Breast epithelium (tissue), 4 donors: ENCODE measurements at places on chromosomes 2 and 18.
A peak's percentile ranks its signal among the peaks of the same experiment; 100 is the strongest.

DNA sequence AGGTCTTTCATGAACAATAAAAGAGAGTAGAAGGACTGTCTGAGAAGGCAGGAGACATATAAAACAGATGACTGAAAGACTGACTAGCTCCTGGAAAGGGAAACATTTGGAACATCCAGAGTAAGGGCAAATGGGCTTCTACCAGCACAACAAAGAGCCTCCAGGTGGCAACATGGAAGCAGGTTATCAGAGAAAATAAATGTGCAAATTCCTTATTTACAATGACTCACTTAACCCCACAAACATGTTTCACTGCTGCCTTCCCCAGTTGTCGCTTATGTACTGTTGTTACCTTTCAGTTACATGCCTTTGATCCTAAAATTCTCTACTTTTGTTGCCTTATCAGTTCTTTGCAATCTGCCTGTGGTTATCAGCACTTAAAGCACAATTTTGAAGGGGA, 117.0 kb downstream of the HIBCH start:
- H3K27ac ChIP-seq: no peak overlapping the region
- no peak overlapping the region for H3K4me3 ChIP-seq
- DNase-seq: no peak
- no peaks in the 10 kb centered on the region for H3K4me1 ChIP-seq

DNA sequence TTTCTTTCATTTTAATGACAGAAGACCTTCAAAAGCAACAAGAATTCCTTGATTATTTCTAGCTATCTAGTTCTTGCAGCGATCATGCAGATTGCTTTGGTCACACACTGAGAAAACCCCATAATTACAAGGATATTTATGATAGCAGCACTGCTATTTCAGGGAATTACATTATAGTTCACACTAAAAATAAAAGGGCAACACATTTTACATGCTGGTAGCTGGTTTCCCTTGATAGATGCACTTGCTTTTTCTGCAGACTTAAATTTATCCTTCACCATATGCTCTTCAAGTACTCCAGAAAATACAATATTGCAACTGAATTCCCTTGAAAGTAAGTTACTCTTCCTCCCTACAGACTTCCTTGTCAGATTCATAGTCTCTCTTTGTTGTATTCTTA, 751.1 kb downstream of the CCDC85A start:
- H3K4me1 ChIP-seq: no peaks in the 10 kb centered on the region
- no peaks in the 10 kb centered on the region for H3K27me3 ChIP-seq
- H3K27ac ChIP-seq: no peak overlapping the region
- H3K36me3 ChIP-seq: no peaks in the 10 kb centered on the region
- no peak for DNase-seq
- no peak overlapping the region for H3K4me3 ChIP-seq

DNA sequence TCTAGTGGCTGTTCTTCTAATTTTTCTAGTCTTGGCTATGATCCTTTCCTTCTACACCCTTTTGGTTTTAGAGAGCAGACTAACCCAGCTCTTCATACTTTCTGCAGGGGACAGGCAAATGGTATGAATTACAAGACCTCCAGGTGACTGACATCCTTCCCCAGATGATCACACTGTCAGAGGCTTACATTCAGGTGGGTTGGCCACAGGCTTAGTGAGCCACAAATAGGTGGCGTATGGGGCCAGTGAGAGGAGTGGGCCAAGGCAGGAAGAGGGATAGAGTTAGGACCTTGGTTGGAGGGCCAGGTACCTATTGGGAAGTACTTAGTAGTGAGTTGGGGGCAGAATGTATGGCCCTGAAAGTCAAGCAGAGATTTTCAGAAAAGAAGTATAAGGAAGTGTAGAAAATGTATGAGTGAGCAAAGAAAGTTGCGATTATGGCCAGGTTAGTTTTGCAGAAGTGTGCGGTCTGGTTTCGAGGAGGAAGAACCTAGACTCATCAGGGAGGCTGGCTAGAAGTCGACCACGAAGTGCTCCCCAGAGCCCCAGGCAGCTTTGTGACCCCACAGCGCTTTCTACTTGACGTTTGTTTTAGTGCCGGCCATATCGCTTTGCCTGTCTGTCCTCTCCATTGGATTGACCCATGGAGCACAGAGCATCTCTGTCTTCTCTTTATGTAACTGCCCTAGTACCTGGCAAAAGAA, 20.0 kb downstream of the SFTPB start:
- H3K4me3 ChIP-seq: no peak overlapping the region
- peaks cover 14% of the 10 kb centered on the region for H3K36me3 ChIP-seq
- no peaks in the 10 kb centered on the region for H3K4me1 ChIP-seq
- H3K27me3 ChIP-seq: no peaks in the 10 kb centered on the region

DNA sequence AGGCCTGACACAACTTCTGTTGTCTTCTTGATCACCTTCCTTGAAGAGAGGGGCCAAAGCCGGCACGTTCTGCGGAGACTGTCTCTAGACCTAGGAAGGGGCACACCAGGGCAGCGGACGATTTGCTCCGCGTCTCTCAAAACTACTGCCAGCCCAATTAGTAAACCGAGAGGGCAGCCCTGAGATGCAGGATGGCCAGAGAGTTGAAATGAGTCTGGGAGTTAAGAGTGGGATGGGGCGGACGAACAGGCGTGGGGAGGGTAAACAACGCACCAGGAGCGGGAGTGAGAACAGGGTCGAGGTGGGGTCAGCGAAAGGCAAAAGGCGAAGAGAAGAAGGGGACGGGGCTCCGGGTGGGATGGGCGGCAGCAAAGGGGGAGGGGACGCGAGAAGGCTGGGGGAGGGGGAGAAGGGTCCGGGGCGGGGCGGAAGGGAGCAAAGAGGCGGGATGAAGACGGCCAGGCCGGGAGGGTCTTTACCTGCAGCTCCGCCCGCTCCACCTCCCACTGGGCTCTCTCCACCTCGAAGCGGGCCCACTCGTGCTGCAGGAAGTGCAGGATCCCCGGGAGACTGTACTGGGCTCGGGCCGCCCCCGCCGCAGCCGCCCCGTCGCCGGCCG, 476 bp downstream of the STRN start:
- no peaks in the 10 kb centered on the region for H3K36me3 ChIP-seq
- peak overlapping the region; percentile 94 for H3K27ac ChIP-seq
- H3K27me3 ChIP-seq: no peaks in the 10 kb centered on the region
- DNase-seq: peak; percentile 32
- peaks cover 12% of the 10 kb centered on the region for H3K4me1 ChIP-seq

- no peaks in the 10 kb centered on the region for H3K36me3 ChIP-seq
- H3K27me3 ChIP-seq: no peaks in the 10 kb centered on the region
- no peaks in the 10 kb centered on the region for H3K4me1 ChIP-seq
- DNase-seq: no peak
- no peak overlapping the region for H3K4me3 ChIP-seq
- H3K27ac ChIP-seq: no peak overlapping the region
These were observed 33.7 kb downstream of the NABP1 start for GRCh38 chr2:191711621-191712020.

- no peaks in the 10 kb centered on the region for H3K27me3 ChIP-seq
- DNase-seq: peak; percentile 43
- H3K4me3 ChIP-seq: no peak overlapping the region
- no peak overlapping the region for H3K27ac ChIP-seq
- H3K36me3 ChIP-seq: no peaks in the 10 kb centered on the region
These were observed 18.8 kb downstream of the CYP26B1 start for GRCh38 chr2:72128843-72129227.

- H3K27me3 ChIP-seq: peaks cover 14% of the 10 kb centered on the region
- no peaks in the 10 kb centered on the region for H3K36me3 ChIP-seq
- no peaks in the 10 kb centered on the region for H3K4me1 ChIP-seq
- no peak for DNase-seq
- no peak overlapping the region for H3K4me3 ChIP-seq
These were observed 511.6 kb downstream of the PLCL1 start for GRCh38 chr2:198315791-198316630.

DNA sequence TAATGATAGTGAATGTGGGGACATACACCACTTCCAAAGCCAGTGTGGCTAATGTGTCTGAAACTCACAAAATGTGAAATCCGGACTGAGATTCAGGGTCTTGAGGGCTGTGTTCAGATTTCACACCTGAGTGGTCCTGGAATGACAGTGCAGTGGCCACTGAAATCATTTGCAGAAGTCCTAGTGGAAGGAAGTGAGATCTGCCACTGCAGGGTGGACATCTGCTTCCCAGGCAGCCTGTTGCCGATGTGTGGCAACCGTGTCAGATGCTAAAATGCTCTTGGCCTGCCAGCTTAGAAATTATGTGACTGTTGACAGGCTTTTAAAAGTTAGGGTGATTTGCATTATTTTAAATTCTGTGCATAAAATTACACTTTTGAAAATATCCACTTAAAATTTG, 77.8 kb upstream of the TMEM200C start:
- no peaks in the 10 kb centered on the region for H3K4me1 ChIP-seq
- H3K36me3 ChIP-seq: no peaks in the 10 kb centered on the region
- DNase-seq: no peak
- H3K27ac ChIP-seq: no peak overlapping the region

DNA sequence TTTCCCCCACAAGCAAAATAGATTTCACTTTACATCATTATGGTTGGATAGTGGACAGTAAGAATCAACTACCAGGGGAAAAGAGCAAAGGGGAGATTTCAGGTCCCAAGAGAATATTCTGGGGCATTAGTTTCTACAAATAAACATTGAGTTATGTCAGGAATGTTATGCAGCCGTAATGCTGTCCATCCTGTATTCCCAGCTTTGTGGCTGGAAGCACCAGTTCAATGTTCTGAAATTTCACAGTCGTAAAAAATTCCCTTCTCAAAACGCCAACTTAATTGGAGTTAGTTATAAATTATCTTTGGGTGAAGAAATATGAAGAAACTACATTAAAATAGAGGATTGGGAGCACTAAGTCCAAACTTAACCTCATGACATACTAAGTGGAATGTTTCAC, 141.5 kb upstream of the FIGN start:
- no peak overlapping the region for H3K27ac ChIP-seq
- no peaks in the 10 kb centered on the region for H3K4me1 ChIP-seq
- DNase-seq: no peak

- H3K36me3 ChIP-seq: no peaks in the 10 kb centered on the region
- H3K4me3 ChIP-seq: no peak overlapping the region
- no peak for DNase-seq
- H3K27ac ChIP-seq: no peak overlapping the region
- H3K4me1 ChIP-seq: no peaks in the 10 kb centered on the region
These were observed 18.6 kb upstream of the AP1S3 start for GRCh38 chr2:223856021-223856420.
